ENCODE measurements at places on chromosomes 16 and 17.

GRCh38 chr17:2055292-2056205, 646 bp downstream of the HIC1 start:
- DNase-seq: no peak

GRCh38 chr17:57553991-57554825, 190.9 kb downstream of the CCDC182 start:
- DNase-seq: no peak

DNA sequence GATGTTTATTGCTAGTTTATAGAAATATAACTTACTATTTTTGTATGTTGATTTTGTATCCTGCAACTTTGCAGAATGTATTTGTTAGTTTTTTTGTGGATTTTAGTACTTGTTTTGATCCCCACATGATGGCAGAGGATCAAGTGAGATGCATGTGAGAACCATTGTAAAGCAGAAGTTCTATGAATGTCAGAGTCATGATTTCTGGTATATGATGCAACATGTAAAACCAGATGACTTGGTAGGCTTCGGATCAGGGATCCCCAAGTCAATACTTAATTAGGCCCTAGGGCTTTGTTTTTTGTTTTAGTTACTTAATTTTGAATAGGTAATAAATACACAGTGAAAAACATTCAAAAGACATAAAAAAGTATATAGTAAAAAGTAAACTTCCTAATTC, 45.8 kb downstream of the ESRP2 start:
- no peak for DNase-seq

GRCh38 chr17:31318851-31319661, 2.4 kb downstream of the EVI2A start:
- no peak for DNase-seq

GRCh38 chr17:14886200-14886739, 378.9 kb downstream of the PMP22 start:
- no peak for DNase-seq

Measured in NCI-H146 (cell line).